ENCODE measurements at places on chromosomes 11 and 22.

GRCh38 chr22:28008649-28009048, 89.6 kb upstream of the PITPNB start:
- DNase-seq, result no peak

GRCh38 chr22:42202669-42203068, 67.8 kb downstream of the TCF20 start:
- DNase-seq, result peak; percentile 47

DNA sequence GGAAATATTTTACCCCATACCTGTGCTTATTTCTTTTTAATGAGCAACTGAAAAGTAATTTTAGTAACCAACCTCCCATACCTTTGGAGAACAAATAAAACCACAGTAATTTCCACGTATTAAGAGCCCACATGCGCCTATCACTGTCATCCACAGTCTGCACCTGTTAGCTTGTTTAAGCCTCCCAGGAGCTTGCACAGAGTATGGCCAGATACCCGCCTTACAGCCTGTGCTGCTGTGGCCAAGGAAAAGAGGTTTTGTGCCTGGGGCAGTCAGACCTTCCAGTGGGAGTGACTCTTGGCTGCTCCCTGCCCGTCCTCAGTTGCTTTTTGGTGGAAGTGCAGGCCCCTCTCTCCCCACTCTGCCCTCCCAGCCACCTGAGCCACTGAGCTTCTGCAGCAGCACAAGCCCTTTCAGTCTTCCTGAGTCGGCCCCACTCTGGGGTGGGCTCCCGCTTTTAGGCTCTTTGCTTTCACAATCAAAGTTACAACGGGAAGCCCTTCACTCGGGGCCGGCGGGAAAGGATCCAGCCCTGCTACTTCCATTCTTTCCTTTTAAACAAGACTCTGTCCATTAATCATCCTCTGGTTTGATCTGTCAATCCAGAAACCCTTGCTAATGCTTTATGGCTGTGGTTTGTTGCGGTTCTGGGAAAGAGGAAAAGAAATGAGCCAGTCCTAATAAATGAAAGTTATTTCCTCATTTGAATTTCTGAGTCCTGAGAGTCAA, 308.8 kb downstream of the TBC1D22A start:
- no peak for DNase-seq

DNA sequence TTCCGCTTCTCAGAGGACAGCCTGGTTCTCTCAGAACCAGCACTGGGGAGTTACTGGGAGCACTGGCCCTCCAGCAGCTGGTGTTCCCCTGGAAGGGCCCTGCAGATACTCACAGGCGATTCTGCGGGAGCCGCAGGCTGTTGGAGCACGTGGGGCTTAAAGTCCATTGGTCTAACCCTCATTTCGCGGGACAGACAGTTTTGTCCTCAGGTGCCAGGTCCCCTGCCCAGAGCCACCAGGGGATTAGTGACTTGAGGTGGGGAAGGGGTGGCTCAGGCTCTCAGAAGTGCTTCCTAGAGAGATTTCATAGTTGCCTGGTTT, 53.9 kb downstream of the CACNA1I start:
- DNase-seq, result no peak

- no peak for DNase-seq
Measured at GRCh38 chr11:19676475-19677380, 35.9 kb upstream of the NAV2 start.

- DNase-seq, result no peak
Measured at GRCh38 chr11:1092145-1092670, 17.5 kb downstream of the MUC2 start.

- DNase-seq, result no peak
Measured at GRCh38 chr11:18785411-18785810, 6.2 kb downstream of the PTPN5 start.

DNA sequence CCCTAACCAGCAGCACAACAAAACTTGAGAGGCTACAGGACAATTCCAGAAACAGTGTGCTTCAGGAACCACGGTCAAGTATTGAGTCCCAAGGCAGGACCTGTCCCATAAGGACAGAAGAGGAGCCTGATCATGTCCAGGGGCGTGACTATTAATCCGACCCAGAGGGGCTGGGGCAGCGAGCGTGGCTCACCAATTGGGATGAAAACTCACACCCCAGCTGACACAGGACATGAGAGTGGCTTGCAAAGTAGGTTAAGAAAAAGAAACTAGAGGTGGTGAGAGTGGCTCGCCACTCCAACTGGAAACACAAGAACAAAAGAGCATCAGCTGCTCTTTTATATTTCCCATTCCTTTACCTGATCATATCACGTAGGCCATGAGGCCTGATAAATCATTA, 16.0 kb upstream of the FEZ1 start:
- DNase-seq, result no peak

DNA sequence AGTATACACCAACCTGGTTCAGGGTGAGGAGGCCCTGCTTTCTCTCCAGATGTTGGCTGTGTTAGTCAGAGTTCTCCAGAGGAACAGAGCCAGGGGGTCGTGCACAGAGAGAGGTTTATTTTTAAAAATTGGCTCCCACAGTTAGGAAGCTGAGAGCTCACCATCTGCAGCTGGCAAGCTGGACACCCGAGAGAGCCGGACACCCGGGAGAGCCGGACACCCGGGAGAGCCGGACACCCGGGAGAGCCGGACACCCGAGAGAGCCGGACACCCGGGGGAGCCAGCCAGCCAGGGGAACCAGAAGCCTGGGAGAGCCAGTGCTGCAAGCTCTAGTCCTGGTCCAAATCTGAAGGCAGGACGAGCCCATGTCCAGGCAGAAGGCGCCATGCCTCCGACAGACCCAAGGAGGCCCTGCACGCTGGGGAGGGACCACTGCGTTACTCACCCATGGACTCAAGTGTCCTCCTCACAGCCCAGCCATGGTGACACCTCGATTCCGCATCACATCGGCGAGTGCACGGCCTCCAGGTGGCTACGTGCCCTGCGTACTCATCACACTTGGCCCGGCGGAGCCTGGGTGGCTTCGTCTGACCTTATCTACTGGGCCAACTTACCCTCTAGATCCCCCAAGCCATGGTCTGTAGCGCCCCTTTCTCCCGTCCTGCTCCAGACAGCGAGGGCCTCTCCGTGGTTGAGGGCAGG, 99.0 kb downstream of the BRD1 start:
- DNase-seq, result no peak

- DNase-seq, result no peak
Measured at GRCh38 chr11:113137713-113138529, 176.5 kb upstream of the TTC12 start.

- DNase-seq, result no peak
Measured at GRCh38 chr11:7222619-7223018, 29.1 kb upstream of the SYT9 start.

GRCh38 chr11:11733246-11733747, 108.5 kb upstream of the USP47 start:
- no peak for DNase-seq
